ENCODE measurements at places on chromosomes 2 and 18.

GRCh38 chr2:70090706-70091334 is 3.5 kb downstream of the PCBP1 start:
- DNase-seq = no peak

DNA sequence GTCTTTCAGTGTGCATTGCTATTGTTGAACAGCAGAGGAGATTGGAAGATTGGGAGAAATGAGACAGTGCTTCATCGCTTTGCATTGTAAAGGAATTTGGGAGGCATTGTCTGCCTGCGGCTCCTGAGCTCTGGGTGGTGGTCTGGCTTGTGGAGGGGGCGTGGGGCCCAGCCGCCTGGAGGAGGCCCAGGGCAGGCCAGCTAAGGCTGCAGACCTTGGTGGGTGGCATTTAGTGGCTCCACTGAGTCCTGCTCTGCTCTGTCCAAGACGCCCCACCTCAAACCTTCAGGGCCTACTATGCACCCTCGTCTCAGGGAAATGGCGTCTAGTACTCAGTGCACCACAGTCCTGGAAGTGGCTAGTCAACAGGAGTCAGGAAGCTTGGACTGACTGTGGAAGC is 5.7 kb upstream of the HS1BP3 start:
- no peak for DNase-seq

- no peak for DNase-seq
Observed at GRCh38 chr2:218152172-218152571, 14.6 kb downstream of the CXCR1 start.

DNA sequence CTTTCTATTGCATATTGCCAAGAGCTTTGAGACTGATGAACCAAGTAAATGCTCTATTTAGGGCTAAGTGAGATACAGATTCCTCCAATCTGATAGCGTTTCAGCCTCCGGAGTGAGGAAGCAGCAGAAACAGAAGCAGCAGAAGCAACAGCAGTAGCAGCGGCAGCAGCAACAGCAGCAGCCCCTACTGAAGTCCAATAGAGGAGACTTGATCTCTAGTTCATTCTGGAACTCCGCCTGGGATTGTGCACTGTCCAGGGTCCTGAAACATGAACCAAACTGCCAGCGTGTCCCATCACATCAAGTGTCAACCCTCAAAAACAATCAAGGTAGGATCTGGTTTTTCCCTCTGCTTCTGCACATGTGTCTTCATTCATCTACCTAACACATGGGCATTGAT is at the start of gene DPP10:
TSS of gene DPP10 (plus strand) at position 132 of the 400 bp plus-strand sequence.
- no peak for DNase-seq

DNA sequence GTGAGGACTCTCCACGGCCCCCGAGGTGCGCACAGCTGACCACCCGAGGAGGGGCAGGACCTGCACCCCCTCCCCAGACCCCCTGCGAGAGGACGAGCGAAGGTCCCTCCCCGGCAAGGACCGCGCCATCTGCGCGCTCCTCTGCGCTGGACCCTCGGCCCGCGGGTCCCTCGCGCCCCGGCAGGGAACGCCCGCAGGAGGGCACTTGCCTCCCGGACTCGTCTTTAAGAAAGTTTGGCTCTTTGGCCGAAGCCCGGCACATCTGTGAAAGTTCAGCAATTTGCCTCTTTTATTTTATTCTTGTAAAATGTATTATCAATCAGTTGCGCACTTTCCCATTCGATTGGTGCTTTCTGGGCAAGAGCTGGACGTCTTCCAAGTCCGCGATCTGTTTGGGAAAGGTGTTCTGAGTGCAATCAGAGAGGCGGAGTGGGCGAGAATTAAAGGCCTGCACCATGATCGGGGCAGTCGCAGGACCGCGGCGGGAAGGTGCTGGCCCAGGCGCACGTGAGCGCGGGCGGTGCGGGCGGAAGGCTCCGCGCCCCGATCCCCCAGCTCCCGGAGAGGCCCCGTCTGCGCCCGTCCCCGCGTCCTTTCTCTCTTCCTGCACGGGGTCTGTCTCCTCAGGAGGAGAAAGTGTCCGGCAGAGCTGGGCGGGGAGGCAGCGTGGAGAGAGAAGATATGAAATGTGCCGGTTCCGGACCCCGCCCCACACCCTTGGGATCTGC is 1.6 kb upstream of the ALKAL2 start:
- DNase-seq = no peak

GRCh38 chr2:119756837-119757236 is 2.9 kb upstream of the PTPN4 start:
- DNase-seq = no peak

DNA sequence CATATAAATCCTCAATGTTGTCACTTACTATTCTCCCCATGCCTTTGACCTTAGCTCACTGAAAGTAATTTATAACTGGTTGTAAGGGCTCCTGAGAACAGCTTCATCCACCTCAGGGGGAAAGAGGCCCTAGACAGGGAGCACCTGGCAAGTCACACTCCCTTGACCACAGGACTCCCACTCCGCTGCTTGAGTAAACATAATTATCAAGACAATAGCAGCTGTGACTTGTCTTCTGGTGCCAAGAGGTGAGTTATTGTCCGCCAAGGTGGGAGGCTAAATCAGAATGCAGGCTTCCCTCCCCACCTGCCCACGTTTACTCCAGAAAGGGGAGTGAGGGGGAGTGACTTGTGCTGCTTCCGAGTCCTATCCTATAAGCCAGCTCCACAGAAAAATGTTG is 230.6 kb upstream of the LRATD1 start:
- no peak for DNase-seq

DNA sequence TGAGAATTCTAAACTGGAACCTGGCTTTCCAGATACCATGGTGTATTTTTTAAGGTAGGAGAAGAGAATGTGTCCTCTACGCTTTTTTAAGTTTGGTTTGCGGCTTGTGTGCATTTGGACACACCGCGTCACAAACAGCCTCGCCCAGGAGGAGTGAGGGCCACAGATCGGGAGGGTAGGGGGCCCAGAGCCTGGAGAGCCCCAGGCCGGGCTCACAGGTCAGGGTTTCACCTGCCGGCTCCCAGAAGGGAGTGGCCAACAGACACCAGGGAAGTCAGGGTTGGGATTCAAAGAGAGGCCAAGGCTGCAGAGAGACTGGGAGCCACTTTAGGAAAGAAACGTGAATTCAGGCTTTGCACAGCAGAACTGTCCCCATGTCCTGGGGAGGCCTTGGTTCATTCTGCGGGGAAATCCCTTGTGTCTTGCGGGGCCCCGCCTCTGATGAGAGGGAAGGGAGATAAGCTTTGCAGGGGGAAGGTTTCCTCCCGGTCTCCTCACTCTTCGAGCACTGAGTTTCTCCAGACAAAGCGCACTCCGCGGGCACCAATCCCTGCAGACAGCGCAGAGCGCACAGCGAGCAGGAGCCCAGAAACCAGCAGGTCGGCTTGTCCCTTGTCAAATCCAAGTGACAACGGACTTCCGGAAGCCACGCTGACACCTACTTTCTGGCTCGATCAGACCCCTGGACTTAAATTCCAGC is 2.0 kb upstream of the TUBB6 start:
- DNase-seq = no peak
